ENCODE measurements at places on chromosomes 12 and 14.

GRCh38 chr14:93207468-93208308, 632 bp downstream of the UBR7 start:
- no peak for DNase-seq

GRCh38 chr14:35932659-35933159, 106.6 kb downstream of the BRMS1L start:
- DNase-seq = no peak

GRCh38 chr12:70852416-70853150, 68.0 kb downstream of the PTPRR start:
- no peak for DNase-seq

GRCh38 chr14:87643005-87643404, 350.0 kb downstream of the GALC start:
- no peak for DNase-seq

- DNase-seq = no peak
These were observed 72.8 kb downstream of the IFT81 start for GRCh38 chr12:110197003-110197402.

Data from bone marrow (tissue), 2 donors.